Occipital lobe (tissue), 3 donors: ENCODE measurements at places on chromosomes 3 and 15. TPM values are rescaled to one million over a fixed set of nuclear protein-coding genes. Genes with fewer than 3 reads are reported as not detected.

Gene ZSCAN29
- 37.1 TPM for total RNA-seq

Gene LRRC34
- total RNA-seq, result 8.1 TPM

Gene FAM131A
- total RNA-seq, result 61.6 TPM

Gene ACP3
- 1.2 TPM for total RNA-seq

Gene EIF4E3
- 20.9 TPM for total RNA-seq

Gene STRA6
- 2.3 TPM for total RNA-seq

Gene SPINT1
- 5.1 TPM for total RNA-seq

Gene ZIC4
- total RNA-seq, result 1.2 TPM

Gene IL20RB
- total RNA-seq, result 0.62 TPM

Gene AHSG
- total RNA-seq, result 0.47 TPM

Gene CPN2
- not detected for total RNA-seq

Gene SCAMP5
- 51.3 TPM for total RNA-seq

Gene GOLGA8M
- not detected for total RNA-seq

Gene FGF7
- total RNA-seq, result 0.31 TPM

Gene CHRNA7
- total RNA-seq, result 4.4 TPM

Gene NOP10
- total RNA-seq, result 77.4 TPM

Gene CAPN3
- 1.1 TPM for total RNA-seq

Gene CSPG4
- 5.5 TPM for total RNA-seq

Gene ADAMTSL3
- 20.6 TPM for total RNA-seq

Gene TNNC1
- not detected for total RNA-seq

Gene CELF6
- total RNA-seq, result 6.7 TPM

Gene PLAAT1
- total RNA-seq, result 8.1 TPM

Gene ECT2
- 12.6 TPM for total RNA-seq

Gene KIAA1143
- 35.1 TPM for total RNA-seq

Gene CYP8B1
- not detected for total RNA-seq

Gene ANKUB1
- total RNA-seq, result 0.78 TPM

Gene RLBP1
- 2.3 TPM for total RNA-seq

Gene HRG
- not detected for total RNA-seq

Gene PARP15
- not detected for total RNA-seq

Gene DUSP7
- total RNA-seq, result 10.8 TPM

Gene FBXL22
- 0.47 TPM for total RNA-seq

Gene CYP11A1
- not detected for total RNA-seq

Gene MESP1
- 1.6 TPM for total RNA-seq

Gene GOLGA8O
- total RNA-seq, result not detected

Gene TBC1D5
- total RNA-seq, result 110 TPM

Gene ALDH1L1
- total RNA-seq, result 2.7 TPM

Gene SLC9C1
- under 0.01 TPM for total RNA-seq

Gene SLC7A14
- total RNA-seq, result 7.0 TPM

Gene FLNB
- total RNA-seq, result 27.6 TPM

Gene PDZRN3
- total RNA-seq, result 59.3 TPM
